ENCODE measurements at places on chromosomes 5 and 9.
A peak's percentile ranks its signal among the peaks of the same experiment; 100 is the strongest.

- no peaks in the 10 kb centered on the region for H3K36me3 ChIP-seq
- no peak for DNase-seq
- no peaks in the 10 kb centered on the region for H3K4me1 ChIP-seq
- no peaks in the 10 kb centered on the region for H3K27me3 ChIP-seq
Measured at GRCh38 chr9:24245988-24246387, 299.7 kb downstream of the IZUMO3 start.

- H3K36me3 ChIP-seq = peaks cover 4% of the 10 kb centered on the region
- H3K27ac ChIP-seq = peak overlapping the region; percentile 68
- H3K4me1 ChIP-seq = peaks cover 40% of the 10 kb centered on the region
Measured at GRCh38 chr9:90972057-90972456, 170.4 kb downstream of the SYK start.

DNA sequence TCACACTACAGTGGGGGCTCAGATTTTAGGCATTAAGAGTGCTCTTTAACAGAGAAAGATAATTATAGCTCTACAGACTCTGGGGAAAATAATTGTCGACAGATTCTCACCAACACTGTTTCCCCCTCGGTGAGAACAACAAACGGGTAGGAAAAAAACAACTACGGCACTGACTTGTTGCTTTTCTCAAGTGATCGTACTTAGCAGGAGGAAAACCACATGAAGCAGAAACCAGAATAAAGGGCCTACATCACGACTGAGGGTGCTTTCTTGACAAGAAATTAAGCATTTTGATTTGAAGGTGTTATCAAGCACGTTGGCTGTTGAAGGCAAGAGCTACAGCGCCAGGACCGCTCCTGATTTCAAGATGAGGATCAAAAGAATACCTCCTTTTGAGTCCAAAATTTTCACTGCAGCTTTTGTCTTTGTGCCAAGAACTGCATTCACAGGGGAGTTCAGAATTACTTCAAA, 27.2 kb upstream of the CER1 start:
- peaks cover 20% of the 10 kb centered on the region for H3K27me3 ChIP-seq
- H3K36me3 ChIP-seq = no peaks in the 10 kb centered on the region
- H3K4me1 ChIP-seq = peaks cover 4% of the 10 kb centered on the region
- H3K27ac ChIP-seq = no peak overlapping the region
- no peak for DNase-seq
- no peak overlapping the region for H3K4me3 ChIP-seq

DNA sequence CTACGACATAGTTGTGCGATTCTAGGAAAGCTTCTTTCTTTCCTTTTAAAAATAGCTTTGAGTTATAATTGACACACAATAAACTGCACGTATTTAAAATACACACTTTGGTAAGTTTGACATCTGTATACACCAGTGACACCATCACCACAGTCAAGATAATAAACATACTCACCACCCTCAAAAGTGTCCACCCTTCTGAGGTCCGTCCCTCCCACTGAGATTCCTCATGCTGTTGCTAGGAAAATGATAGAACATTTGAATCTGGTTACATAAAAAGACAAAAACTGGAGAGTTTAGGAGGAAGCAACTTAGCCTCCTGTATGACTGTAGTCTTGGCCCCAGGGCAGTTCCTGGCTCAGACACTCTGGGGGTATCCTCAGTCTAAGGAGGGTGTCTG, 17.2 kb downstream of the S100Z start:
- DNase-seq = no peak
- no peaks in the 10 kb centered on the region for H3K36me3 ChIP-seq
- H3K27ac ChIP-seq = no peak overlapping the region
- no peaks in the 10 kb centered on the region for H3K27me3 ChIP-seq
- no peaks in the 10 kb centered on the region for H3K4me1 ChIP-seq
- H3K4me3 ChIP-seq = no peak overlapping the region

DNA sequence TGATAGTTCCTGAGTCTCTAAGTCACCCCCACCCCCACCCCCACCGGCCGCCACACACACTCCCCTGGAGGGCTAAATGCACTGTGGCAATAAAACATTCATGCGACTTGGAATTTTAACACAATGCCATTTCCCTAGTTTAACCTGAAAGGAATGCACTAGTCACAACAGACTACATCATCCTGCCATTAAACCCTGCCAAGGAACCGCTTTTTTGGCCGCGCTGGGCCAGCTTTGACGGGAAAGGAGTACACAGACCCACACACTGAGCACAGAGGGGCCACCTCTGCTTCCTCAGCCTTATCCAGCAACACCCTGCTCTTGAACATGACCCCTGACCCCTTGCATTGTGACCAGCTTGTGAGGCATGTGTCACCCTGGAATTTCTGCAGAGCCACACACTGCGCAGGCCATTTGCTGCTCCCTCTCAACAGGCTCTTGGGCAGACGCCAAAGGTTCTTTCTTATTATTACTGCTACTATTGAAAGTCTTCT, 165.3 kb downstream of the BNC2 start:
- H3K27me3 ChIP-seq = no peaks in the 10 kb centered on the region
- no peaks in the 10 kb centered on the region for H3K36me3 ChIP-seq
- H3K4me3 ChIP-seq = no peak overlapping the region
- no peak overlapping the region for H3K27ac ChIP-seq
- DNase-seq = no peak

DNA sequence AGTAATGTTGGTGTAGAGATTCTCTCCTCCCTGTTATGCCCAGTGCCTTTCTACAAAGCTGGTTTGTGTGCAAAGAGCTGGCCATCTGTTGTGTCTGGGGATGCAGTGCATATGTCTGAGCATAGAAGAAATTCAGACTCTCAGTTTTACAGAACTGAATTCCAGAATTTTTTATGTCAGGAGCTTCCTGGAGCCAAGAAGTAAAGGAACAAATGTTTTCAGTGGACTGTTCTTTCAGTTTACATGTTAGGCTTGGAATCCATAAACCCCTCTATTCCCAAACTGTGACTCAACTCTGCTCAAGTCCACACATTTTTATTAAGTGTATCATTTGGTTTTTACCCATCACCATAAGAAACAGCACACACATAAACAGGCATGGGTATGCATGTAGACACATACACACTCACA, 366.0 kb downstream of the BRINP1 start:
- H3K27ac ChIP-seq = no peak overlapping the region
- H3K4me1 ChIP-seq = no peaks in the 10 kb centered on the region
- no peaks in the 10 kb centered on the region for H3K36me3 ChIP-seq
- DNase-seq = no peak
- H3K4me3 ChIP-seq = no peak overlapping the region
- no peaks in the 10 kb centered on the region for H3K27me3 ChIP-seq

DNA sequence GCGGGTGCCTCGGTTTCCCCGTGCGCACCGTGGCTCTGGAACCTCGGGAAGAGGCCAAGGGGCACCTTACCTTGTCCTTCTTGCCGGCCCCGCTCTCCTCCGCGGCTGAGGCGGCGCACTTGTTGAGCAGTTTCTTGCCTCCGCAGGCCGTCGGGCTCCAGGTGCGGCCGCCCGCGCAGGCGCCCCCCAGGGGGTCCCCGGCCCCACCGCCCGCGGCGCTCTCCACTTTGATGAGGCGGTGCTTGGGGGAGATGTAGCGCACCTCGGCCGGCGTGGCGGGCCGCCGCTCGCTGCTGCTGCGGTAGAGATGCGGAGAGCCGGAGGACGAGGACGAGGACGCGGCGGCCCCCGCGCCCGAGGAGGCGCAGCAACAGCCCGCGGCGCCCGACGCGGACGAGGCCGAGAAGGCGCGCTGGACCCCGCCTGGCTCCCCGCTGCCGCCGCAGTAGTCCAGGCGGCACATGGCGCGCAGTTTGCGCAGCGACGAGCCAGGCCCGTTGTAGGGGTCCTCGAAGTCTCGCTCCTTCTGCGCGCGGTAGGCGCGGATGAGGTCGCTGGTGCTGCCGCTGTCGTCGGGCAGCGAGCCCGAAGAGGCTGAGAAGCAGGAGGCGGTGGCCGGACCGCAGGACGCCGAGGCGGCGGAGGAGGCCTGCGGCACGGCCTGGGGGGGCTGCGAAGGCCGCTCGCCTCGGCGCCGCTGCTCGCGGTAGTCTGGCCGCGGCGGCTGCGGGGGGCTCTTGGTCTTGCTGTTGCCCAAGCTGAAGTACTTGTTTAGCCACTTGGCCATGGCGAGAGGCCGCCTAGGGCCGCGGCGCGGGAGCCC, 957 bp downstream of the SHB start:
- H3K4me3 ChIP-seq = peak overlapping the region; percentile 58
- DNase-seq = no peak
- peaks cover 25% of the 10 kb centered on the region for H3K4me1 ChIP-seq
- no peak overlapping the region for H3K27ac ChIP-seq
- H3K27me3 ChIP-seq = peaks cover 34% of the 10 kb centered on the region

- DNase-seq = no peak
- no peak overlapping the region for H3K4me3 ChIP-seq
- H3K36me3 ChIP-seq = no peaks in the 10 kb centered on the region
- H3K4me1 ChIP-seq = no peaks in the 10 kb centered on the region
- no peaks in the 10 kb centered on the region for H3K27me3 ChIP-seq
- H3K27ac ChIP-seq = no peak overlapping the region
Measured at GRCh38 chr5:120817044-120817985, 353.2 kb downstream of the PRR16 start.

- no peaks in the 10 kb centered on the region for H3K36me3 ChIP-seq
- no peak for DNase-seq
- no peaks in the 10 kb centered on the region for H3K27me3 ChIP-seq
- no peaks in the 10 kb centered on the region for H3K4me1 ChIP-seq
- H3K27ac ChIP-seq = no peak overlapping the region
Measured at GRCh38 chr5:44372028-44372427, 17.2 kb downstream of the FGF10 start.

- no peaks in the 10 kb centered on the region for H3K27me3 ChIP-seq
- H3K27ac ChIP-seq = peak overlapping the region; percentile 68
- H3K36me3 ChIP-seq = peaks cover 39% of the 10 kb centered on the region
- H3K4me3 ChIP-seq = peak overlapping the region; percentile 22
- peaks cover 47% of the 10 kb centered on the region for H3K4me1 ChIP-seq
Measured at GRCh38 chr9:78074385-78075291, 43.0 kb upstream of the GNAQ start.

DNA sequence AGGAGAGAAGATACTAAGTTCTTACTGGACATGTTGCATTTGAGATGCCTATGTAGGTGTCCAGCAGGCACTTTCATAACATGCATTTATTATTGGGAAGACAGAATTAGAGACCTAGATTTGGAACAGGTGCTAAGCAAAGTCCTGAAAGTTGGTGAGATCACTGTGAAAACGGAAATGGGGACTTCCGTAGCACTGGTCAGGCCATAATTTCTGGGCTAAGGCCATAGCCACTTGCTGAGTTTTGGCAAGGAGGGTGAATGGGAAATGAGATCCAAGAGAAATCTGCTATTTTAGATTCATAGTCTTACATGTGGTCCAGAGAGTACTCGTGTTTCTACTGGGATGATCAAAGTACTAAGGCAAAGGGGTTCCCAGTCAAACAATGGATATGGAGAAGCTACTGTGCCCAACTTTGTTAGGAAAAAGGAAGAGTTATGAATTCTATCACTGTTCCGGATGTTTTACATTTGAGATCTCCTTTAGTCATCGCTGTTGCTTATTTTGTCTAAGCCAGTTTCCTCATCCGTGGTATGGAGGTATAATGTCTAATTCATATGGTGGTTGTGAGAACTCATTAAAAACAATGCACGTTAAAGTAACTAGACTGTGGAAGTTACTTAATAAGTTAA, 33.4 kb downstream of the TEK start:
- no peaks in the 10 kb centered on the region for H3K36me3 ChIP-seq
- DNase-seq = no peak
- H3K4me1 ChIP-seq = no peaks in the 10 kb centered on the region
- no peak overlapping the region for H3K4me3 ChIP-seq
- H3K27me3 ChIP-seq = no peaks in the 10 kb centered on the region
- no peak overlapping the region for H3K27ac ChIP-seq

DNA sequence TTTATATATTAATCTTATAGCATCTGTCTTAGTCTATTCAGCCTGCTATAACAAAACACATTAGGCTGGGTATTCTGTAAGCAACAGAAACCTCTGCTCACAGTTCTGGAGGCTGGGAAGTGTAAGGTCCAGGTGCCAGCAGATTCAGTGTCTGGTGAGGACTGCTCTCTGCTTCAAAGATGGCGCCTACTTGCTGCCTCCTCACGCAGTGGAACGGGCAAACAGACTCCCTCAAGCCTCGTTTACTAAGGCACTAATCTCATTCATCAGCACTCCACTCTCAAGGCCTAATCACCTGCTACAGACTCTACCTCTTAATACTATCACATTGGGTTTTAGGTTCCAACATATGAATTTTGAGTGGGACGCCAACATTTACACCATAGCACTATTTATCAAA, 5.2 kb upstream of the TBC1D2 start:
- no peak for DNase-seq
- no peak overlapping the region for H3K27ac ChIP-seq
- no peaks in the 10 kb centered on the region for H3K36me3 ChIP-seq

GRCh38 chr9:125255781-125256391, 5.7 kb upstream of the GAPVD1 start:
- no peaks in the 10 kb centered on the region for H3K36me3 ChIP-seq
- DNase-seq = no peak
- H3K4me1 ChIP-seq = peaks cover 6% of the 10 kb centered on the region
- no peak overlapping the region for H3K4me3 ChIP-seq

GRCh38 chr9:122302237-122303093, 37.8 kb downstream of the MRRF start:
- no peak overlapping the region for H3K4me3 ChIP-seq
- H3K27ac ChIP-seq = no peak overlapping the region
- H3K4me1 ChIP-seq = peaks cover 1% of the 10 kb centered on the region
- H3K36me3 ChIP-seq = peaks cover 55% of the 10 kb centered on the region
- no peaks in the 10 kb centered on the region for H3K27me3 ChIP-seq

All from activated T-helper 2 cell treated with anti-CD3 and anti-CD28 coated beads, Interferon-gamma antibody, Interleukin-2, Interleukin-4, amounts not matched to agents 10 μg/mL and 5 μg/mL and 100 μg/mL, durations not matched to agents 14 hours and 24 hours and 36 hours (primary cell).